ENCODE measurements at places on chromosomes 7 and 10. TPM values are rescaled to one million over a fixed set of nuclear protein-coding genes. Genes with fewer than 3 reads are reported as not detected.

- DNase-seq = no peak
- H3K27ac ChIP-seq = no peak overlapping the region
- no peaks in the 10 kb centered on the region for H3K36me3 ChIP-seq
- H3K27me3 ChIP-seq = no peaks in the 10 kb centered on the region
- H3K4me1 ChIP-seq = peaks cover 3% of the 10 kb centered on the region
- H3K4me3 ChIP-seq = peak overlapping the region; percentile 20
Measured at GRCh38 chr10:113557903-113558321, 5.1 kb downstream of the HABP2 start.

- H3K36me3 ChIP-seq = no peaks in the 10 kb centered on the region
- H3K4me3 ChIP-seq = no peak overlapping the region
- no peaks in the 10 kb centered on the region for H3K27me3 ChIP-seq
- no peak overlapping the region for H3K27ac ChIP-seq
- H3K4me1 ChIP-seq = no peaks in the 10 kb centered on the region
Measured at GRCh38 chr7:4079366-4079765, 602.7 kb upstream of the FOXK1 start.

GRCh38 chr7:104366390-104366789 is 38.0 kb downstream of the LHFPL3 start:
- no peak overlapping the region for H3K27ac ChIP-seq
- H3K4me1 ChIP-seq = no peaks in the 10 kb centered on the region

DNA sequence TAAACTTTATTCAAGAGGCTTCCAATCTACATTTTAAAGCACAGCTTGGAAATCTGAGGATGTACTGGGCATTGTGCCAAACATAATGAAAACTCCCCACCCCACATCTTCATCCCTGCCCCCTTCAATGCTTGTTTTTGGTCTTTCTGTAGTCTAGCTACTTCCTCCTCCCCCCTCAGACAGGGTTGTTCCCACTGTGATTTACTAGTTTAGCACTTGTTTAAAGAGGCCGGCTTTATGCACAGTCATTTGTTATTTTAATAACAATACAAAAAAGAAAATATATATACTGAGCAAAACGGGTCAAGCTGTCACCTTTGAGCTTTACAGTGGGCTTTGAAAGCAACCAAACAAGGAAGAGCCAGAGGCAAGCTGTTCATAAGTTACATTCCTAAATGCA is 132.6 kb downstream of the CHRM2 start:
- no peaks in the 10 kb centered on the region for H3K4me1 ChIP-seq
- peak; percentile 88 for DNase-seq
- no peaks in the 10 kb centered on the region for H3K36me3 ChIP-seq
- H3K27me3 ChIP-seq = no peaks in the 10 kb centered on the region
- no peak overlapping the region for H3K4me3 ChIP-seq

DNA sequence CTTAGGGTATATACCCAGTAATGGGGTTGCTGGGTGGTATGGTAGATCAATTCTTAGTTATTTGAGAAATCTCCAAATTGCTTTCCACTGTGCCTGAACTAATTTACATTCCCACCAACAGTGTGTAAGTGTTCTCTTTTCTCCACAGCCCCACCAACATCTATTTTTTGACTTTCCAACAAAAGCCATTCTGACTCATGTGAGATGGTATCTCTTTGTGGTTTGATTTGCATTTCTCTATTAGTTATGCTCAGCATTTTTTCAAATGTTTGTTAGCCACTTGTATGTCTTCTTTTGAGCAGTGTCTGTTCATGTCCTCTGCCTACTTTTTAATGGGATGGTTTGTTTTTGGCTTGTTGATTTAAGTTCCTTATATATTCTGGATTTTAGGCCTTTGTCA is 66.4 kb downstream of the MGAM2 start:
- no peak overlapping the region for H3K27ac ChIP-seq
- no peak overlapping the region for H3K4me3 ChIP-seq
- H3K36me3 ChIP-seq = no peaks in the 10 kb centered on the region
- H3K4me1 ChIP-seq = no peaks in the 10 kb centered on the region
- no peak for DNase-seq

- H3K27ac ChIP-seq = peak overlapping the region; percentile 1
- no peak for DNase-seq
- peaks cover 25% of the 10 kb centered on the region for H3K4me1 ChIP-seq
- no peaks in the 10 kb centered on the region for H3K36me3 ChIP-seq
- no peaks in the 10 kb centered on the region for H3K27me3 ChIP-seq
Measured at GRCh38 chr10:122116331-122116730, 127.4 kb downstream of the TACC2 start.

DNA sequence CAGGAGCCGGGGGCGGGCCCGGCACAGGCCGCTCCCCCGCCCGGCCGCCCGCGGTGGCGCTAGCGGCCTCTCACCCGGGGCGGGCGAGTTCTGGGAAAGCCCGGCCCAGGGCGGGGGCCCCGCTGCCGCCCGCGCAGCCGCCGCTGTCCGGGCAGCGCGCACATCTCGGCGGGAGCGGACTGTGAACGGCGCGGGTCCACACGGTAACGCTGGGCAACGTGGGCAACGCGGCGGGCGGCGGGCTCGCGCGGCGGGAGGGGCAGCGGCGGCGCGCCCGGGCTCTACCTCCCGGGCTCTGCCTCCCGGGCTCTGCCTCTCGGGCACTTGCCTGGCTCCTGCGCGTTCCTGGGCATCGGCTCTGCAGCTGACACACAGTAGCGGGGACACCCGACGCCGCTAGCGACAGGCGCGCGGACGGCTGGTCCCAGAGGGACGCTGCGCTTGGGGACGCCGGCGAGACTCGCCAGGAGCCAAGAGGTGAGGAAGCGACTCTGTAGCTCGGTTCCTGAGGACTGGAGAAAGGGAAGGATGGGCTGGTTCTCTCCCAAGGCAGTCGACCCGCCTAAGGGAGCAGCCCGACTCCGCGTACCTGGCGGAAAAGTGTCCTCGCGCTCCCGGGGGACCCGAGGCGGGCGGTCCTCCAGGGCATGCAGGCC is at the start of gene PLCE1:
TSS of gene PLCE1 (plus strand) at position 150 of the 656 bp plus-strand sequence. CDS start 37,116 bp downstream, outside the sequence.
- peak within 1 kb of the TSS; percentile 54 for H3K4me3 ChIP-seq
- no peaks in the 10 kb centered on the region for H3K4me1 ChIP-seq
- H3K27me3 ChIP-seq = no peaks in the 10 kb centered on the region

- H3K4me3 ChIP-seq = no peak overlapping the region
- H3K27ac ChIP-seq = no peak overlapping the region
- no peaks in the 10 kb centered on the region for H3K27me3 ChIP-seq
- no peak for DNase-seq
Measured at GRCh38 chr10:133068111-133069032, 19.4 kb upstream of the ADGRA1 start.

GRCh38 chr7:23333671-23334246 is 34.6 kb downstream of the MALSU1 start:
- no peaks in the 10 kb centered on the region for H3K36me3 ChIP-seq
- no peak overlapping the region for H3K4me3 ChIP-seq
- no peaks in the 10 kb centered on the region for H3K4me1 ChIP-seq
- no peak for DNase-seq
- no peak overlapping the region for H3K27ac ChIP-seq

DNA sequence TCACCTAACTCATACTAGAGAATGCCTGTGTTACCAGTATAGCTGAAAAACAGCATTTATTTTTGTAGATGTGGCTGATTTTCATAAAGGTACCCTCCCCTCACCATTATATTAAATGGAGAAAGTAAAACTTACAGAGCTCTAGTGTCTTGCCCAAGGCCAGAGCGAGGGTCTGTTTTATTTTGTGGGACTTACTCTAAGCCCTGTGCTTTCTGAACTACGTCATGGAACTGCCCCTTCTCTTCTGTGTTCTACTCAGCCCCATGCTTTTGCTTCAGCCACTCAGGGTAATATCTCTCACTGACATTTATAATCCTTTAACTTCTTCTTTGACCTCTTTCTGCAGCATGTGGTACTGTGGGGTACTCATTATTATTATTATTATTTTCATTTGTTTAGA is 10.3 kb upstream of the ZNF786 start:
- H3K27me3 ChIP-seq = no peaks in the 10 kb centered on the region
- H3K27ac ChIP-seq = no peak overlapping the region
- DNase-seq = no peak
- no peaks in the 10 kb centered on the region for H3K36me3 ChIP-seq
- no peaks in the 10 kb centered on the region for H3K4me1 ChIP-seq

GRCh38 chr10:121753726-121754476 is 155.7 kb upstream of the FGFR2 start:
- no peak for DNase-seq
- H3K4me1 ChIP-seq = no peaks in the 10 kb centered on the region
- H3K4me3 ChIP-seq = no peak overlapping the region
- no peak overlapping the region for H3K27ac ChIP-seq
- H3K36me3 ChIP-seq = no peaks in the 10 kb centered on the region

- no peaks in the 10 kb centered on the region for H3K27me3 ChIP-seq
- H3K4me1 ChIP-seq = peaks cover 14% of the 10 kb centered on the region
Measured at GRCh38 chr10:33201056-33201780, 133.2 kb downstream of the NRP1 start.

GRCh38 chr7:36734731-36735130 is 10.4 kb upstream of the AOAH start:
- H3K4me3 ChIP-seq = no peak overlapping the region
- DNase-seq = no peak
- no peak overlapping the region for H3K27ac ChIP-seq
- peaks cover 2% of the 10 kb centered on the region for H3K4me1 ChIP-seq
- H3K36me3 ChIP-seq = no peaks in the 10 kb centered on the region

KCND2 gene
- 0.19 TPM for total RNA-seq

NKX2-3 gene
- not detected for total RNA-seq

HK1 gene
- 84.9 TPM for total RNA-seq

VPS37D gene
- 13.2 TPM for total RNA-seq

ZNF727 gene
- 5.3 TPM for total RNA-seq

GNAT3 gene
- total RNA-seq = not detected

FOXP2 gene
- 8.0 TPM for total RNA-seq

Data from kidney (tissue), 22 donors.